ENCODE measurements at places on chromosomes 5 and 9.

DNA sequence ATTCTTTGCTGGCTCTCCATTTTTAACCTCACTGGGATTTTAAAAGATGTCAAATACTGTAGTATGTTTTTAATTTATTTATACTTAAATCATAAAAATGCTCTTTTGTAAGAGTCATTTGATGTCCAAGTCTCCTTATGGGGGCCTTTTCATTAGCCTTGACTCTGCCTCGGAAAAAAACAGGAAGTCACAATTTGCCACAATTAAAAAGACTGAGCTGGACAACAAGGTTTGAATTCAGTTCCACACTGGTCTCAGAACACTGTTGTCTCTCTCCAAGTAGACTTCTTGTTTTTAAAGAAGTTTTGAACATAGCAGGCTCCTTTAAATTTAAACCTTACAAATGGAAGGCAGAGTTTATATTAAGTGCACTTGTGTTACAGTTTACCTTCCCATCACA lies 444.2 kb downstream of the ACTL7B start:
- DNase-seq, result no peak

DNA sequence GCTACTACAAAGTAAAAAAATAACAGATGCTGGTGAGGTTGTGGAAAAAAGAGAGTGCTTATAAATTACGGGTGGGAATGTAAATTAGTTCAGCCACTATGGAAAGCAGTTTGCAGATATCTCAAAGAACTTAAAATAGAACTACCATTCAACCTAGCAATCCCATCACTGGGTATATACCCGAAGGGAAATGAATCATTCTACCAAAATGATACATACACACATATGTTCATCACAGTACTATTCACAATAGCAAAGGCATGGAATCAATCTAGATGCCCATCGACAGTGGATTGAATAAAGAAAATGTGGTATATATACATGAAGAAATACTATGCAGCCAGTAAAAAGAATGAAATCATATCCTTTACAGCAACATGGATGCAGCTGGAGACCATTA lies 6.3 kb upstream of the TEX10 start:
- DNase-seq, result no peak

DNA sequence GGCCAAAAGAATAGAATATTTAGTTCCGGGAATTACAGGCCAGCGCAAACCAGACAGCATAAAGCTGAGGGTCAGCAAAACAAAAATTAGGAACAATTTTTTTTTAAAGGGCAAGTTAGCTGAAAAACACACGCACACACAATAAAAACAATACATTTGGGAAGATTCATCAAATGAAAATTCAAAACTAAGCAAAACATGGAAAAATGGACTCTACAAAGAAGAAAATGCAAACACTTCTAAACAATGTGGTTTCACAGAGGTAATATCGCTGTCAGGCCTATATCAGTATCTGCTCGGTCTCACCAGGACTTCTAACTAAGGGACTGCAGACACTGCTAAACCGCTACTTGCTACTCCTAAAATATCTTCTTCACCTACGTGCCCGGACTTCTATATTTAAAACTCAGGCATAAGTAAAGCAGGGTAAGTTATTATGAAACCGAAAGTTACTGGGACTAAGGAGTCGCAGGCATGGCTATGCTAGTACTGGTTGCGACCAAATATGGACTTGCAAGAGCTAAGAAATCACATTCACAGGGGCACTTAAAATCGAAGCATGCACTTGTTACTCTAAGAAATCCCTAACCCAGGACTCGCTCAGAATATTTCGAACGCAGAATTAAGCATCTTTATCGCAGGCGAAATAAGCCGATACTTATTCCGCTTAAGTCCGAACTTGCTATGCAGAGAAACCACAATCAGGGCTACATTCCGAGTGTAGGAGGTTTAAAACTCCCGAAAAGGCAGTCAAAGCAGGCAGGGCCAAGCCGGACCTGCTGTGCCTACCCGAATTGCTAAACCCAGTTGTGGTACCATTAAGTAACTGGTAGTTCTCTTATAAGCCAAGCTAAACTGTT lies 2.3 kb downstream of the ANXA2R start:
- no peak for DNase-seq

DNA sequence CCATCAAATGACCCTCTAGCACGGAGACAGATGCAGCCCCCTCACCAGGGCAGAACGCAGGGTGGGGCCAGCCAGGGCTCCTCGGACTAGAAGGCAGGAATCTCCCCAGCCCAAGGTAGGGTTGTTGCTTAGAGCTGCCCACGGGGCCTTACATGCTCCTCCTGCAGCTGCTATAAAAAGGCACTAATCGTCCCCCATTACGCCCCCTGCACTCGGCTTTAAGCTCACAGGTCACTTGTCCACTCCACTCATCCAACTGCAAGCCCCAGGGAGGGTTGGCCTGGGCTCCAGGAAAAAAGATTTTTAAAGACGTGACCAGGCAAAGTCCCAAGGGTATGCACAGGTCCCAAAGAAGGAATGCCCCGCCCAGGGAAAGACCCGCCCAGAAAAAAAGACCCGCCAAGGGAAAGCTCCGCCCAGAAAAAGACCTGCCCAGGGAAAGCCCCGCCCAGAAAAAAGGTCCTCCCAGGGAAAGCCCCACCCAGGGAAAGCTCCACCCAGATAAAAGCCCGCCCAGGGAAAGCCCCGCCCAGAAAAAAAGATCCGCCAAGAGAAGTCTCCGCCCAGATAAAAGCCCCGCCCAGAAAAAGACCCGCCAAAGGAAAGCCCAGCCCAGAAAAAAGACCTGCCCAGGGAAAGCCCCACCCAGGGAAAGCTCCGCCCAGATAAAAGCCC lies 11.1 kb downstream of the GRIN1 start:
- DNase-seq, result no peak

DNA sequence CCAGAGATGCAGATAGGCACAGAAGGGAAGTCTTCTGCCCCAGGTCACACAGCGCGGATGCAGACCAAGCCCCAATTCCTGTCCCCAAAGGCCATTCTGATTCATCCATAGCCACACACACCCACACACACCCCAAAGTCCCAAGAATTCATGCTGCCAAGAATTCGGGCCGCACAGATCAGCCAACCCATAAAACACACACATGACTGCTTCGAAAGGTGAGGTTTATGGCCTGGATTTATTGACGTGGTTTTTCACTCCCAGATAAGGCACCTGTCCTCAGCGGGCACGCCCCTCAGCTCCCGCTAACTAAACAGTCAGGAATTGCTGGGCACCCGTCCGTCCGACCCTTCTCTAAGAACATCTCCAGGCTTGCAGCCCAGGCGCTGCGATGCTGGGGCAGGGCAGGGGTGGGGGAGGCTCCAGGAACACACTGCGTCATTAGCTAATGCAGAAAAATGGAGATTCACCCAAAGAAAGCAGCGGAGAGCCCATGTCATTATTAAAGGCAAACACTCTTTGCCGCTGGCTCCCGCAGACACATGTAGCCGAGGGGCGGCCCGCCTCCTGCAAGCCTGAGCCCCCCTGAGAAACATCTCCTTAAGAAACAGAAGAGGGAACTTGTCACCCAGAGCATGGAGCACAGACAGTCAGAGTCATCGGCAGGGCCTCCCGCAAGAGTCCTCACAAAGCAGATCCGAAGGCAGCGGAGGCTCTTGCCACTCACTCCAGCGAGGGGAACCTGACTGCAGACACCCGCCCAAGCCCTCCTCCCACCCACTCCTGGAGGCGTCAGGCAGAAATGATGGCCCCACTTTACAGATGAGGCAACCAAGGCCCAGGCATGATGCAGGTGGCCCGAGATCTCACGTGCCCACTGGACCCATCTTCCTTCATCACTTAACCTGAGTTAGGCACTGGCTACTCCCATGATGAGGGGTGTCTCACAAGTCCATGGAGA lies 19.9 kb downstream of the VAV2 start:
- no peak for DNase-seq

DNA sequence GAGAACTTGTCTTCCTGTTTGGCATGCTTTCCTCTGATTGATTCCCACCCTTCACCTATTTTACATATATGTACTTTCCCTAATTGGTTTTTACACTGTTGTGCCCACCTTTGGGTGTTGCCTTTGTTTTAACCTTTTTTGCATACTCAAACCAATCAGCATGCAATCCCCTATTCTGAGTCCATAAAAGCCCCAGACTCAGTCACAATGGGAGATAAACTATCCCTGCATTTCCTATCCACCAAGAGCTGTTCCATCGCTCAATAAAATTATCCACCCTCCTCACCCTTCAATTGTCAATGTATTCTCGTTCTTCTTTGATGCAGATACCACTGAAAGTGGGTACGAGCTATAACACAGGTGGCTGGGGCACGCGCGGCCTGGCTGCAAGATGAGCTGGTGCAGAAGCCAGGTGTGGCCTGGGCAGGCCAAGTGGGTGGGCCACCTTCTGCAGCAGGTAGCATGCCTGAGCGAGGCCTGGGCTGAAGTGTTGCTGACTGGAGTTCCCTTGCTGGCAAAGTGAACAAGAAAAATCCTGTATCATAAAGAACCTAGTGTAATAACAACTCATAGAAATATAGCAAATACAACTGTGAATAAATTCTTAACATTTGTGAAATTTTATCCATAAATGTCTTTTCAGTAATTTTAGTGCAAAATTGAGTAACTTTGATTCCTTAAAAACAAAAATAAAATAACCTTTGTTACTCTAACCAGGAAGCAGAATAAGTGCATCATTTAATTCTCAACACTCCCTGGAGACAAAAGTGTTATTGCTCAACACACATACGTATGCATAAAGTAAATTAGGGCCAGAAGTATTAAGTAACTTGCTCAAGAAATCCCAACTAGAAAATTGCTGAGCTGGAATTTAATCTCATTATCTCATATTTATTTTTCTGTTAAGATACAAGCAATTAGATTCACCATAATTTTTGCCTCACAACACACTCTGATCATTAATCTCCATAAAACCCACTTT lies 685.3 kb upstream of the EDIL3 start:
- DNase-seq, result no peak

DNA sequence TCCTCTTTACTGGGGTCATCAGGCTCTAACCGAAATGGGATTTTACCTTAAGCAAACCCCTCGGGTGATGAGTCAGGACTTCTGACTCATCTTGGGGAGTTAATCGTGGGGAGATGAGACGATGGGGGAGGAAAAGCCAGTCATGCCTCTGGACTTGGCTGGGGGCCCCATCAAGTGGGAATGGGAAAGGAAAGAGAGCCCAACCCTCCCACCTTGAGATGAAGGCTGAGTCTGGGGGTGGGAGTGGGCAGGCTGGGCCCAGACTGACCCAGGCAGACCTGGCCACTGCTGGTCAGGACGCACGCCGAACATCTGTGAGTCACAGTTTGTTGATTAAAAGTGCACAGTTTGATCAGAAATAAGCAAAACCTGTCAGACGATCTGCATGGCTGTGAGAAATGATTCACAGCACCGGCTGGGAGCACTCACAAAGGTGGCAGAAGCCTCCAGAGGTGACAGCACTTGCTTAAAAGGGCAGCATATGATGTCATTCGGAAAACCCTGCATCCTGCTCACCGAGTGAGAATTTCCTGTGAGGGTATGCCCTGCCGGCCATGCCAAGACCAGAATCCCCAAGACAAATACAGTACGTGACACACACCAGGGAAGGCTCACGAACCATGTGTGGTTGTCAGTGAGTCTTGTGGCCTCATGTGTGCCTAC lies 50.0 kb upstream of the SLC25A51 start:
- DNase-seq, result no peak

DNA sequence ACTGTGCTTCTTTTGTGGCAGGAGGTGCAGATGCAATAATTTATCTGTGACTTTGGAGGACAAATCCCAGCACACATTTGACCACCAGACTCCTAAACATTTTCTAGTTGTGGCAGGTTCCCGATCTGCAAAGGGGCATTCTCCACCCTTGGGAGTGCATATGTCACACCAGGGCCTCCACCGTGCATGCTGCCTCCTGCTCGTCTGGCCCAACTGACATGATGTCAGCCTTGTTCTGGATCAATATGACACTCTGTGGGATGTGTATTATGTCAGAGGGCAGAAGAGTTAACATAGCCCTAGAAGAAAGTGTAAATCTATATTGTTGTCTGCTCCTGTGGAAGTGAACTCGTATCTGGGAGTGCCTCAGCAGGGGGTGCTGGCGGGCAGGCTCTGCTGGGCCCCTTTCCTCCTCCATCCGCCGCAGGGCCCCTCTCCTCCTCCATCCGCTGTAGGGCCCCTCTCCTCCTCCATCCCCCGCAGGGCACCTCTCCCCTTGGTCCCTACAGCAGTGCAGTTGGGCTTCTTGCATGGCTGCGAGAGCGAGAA lies 97.7 kb upstream of the PPP1R26 start:
- DNase-seq, result no peak

GRCh38 chr9:86301686-86302085 lies 19.3 kb upstream of the ISCA1 start:
- DNase-seq, result no peak

- no peak for DNase-seq
These were observed 170.2 kb upstream of the NR3C1 start for GRCh38 chr5:143573568-143574170.

DNA sequence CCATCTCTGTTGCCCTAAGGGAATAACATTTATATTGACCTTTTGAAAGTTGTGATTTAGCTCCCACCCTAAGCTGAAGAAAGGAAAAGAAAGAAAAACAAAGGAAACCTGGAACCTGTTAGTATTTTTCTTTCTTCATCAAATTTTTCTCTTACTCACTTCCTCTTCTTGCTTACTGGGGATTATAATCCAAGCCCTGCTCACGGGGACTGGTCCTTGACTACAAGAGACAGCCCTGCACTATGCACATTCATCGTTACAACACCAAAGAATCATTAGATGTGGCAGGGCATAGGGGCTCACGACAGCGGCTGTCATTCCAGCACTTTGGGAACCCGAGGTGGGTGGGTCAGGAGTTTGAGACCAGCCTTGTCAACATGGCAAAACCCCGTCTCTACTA lies 37.8 kb upstream of the LPAR1 start:
- no peak for DNase-seq

DNA sequence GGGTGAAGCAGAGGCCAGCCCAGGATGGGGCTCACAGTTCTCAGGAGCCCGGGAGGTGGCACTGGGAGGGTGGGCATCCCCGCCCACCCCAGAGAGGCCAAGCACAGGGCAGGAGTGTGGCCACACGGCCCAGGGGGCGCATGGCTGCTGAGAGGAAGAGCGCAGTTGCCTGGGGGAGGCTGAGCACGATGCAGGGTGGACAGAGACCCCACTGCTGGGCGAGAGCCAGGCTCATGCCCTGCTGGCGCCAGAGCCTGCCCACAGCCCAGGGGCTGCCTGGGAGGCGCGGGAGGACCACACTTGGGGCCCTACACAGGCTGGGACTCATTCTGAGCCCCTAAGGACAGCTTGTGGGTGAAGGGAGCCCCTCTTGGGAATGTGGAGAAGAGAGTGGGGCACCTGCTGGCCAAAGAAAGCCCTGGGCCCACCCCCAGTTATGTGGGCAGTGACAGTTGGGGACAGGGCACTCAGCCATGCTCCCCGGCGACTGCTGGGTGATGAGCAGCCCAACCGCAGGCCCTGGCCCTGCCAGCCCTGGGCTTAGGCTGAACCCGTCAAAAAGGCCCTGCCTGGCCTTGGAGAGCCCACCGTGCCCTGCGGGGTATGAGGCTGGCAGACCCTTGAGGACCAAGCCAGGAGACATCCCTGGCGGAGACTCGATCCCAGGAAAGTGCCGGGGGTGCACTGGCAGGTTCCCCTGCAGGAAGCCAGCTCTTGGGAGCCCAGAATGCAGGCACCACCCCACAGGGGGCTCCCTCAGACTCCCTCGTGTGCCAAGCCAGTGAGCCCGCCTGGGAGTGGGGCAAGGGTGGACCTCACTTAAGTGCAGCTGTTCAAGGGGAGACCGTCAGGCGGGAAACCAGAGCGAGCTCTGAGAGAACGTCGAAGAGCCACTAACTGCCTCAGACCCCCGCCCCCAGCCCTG lies 21.6 kb upstream of the CAMSAP1 start:
- no peak for DNase-seq

GRCh38 chr5:75018805-75019587 lies 33.4 kb downstream of the GCNT4 start:
- DNase-seq, result no peak

All from T-cell (primary cell).